ENCODE measurements at places on chromosomes 1 and 21.
A peak's percentile ranks its signal among the peaks of the same experiment; 100 is the strongest.

- DNase-seq: no peak
Observed at GRCh38 chr1:147852706-147853225, 49.8 kb upstream of the GJA8 start.

GRCh38 chr21:41316200-41317062 is at the start of gene FAM3B:
Gene FAM3B, plus strand, starts transcription at chr21:41316801. Its CDS starts 79 bp downstream, at chr21:41316880.
- DNase-seq: no peak

- no peak for DNase-seq
Observed at GRCh38 chr1:65477414-65478378, 57.2 kb downstream of the LEPR start.

- no peak for DNase-seq
Observed at GRCh38 chr1:101060992-101061391, 35.4 kb upstream of the DPH5 start.

DNA sequence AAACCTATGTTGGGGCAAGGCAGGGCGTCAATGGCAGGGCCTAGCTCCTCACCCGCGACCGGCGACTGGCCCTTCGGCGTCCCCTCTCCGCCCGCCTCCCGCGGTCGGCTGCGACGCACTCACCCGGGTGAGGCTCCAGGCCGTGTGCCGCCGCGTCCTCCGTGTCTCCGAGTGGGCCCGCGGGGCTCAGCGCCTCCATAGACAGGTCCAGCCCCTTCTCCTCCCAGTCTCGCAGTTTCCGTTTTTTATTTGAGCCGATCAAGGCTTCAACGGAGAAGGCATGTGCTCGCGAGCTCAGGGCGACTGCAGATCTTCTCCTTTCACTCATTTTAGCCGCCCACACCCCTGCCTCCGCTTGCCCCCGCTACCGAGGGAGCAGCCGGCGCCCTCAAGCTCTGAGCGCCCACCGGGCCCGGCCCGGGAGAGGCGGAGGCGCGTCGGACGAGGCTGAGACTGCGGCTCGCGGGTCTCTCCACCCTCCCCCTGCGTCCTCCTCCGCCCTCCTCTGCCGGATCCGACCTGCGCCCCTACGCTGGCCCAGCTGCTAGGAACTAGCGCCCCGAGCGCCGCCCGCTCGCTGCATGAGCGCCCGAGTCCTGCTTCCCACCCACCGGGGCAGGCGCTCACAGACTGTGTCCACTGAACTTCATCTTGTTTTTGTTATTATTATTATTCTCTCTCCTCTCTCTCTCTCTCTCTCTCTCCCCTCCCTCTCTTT is 516 bp downstream of the TBX15 start:
- DNase-seq: no peak

DNA sequence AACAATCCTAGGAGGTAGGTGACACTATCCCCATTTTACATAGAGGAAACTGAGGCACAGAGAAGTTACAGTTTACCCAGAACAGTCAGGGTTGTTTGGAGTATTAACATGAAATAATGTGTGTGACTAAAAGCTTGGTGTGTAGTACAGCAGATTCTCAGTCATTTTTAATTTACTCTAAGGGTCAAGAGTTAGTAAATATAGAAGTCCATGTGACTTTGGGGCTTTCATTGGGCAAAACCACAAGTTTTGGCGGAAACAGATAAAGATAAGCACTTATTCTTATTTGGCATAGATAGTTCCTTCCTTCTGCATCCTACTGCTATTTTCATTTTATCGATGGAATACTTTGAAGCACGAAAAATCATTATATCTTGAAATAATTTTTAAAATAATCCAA is 128.5 kb downstream of the DNM3 start:
- DNase-seq: no peak

DNA sequence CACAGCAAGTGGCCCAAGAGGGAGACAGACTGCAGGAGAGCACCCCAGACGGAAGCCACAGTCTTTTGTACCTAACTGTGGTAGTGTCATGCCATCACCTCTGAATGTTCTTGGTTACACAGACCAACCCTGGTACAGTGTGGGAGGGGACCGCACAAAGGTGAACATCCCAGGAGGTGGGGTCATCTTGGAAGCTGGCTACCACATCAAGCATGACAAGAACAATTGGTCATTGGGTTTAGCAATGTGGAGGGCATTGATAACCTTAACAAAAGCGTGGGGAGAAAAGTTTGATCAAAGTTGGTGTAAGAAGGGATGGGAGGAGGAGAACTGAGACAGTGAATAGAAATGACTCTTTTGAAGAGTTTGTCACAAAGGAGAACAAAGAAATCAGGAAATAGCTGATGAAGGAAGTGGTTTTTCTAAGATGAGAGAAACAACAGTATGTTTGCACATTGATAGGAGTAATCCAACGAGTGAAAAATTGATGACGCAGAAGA is 87.1 kb upstream of the CACNA1E start:
- peak; percentile 57 for DNase-seq

GRCh38 chr21:15139898-15140297 is 75.1 kb upstream of the NRIP1 start:
- no peak for DNase-seq
